ENCODE measurements at places on chromosomes 7 and 10.

GRCh38 chr10:61448841-61449600 lies 4.2 kb downstream of the TMEM26 start:
- no peak for DNase-seq

GRCh38 chr7:30989824-30990672 lies 26.3 kb downstream of the GHRHR start:
- no peak for DNase-seq

GRCh38 chr10:30436191-30436611 lies 2.2 kb downstream of the MAP3K8 start:
- no peak for DNase-seq

DNA sequence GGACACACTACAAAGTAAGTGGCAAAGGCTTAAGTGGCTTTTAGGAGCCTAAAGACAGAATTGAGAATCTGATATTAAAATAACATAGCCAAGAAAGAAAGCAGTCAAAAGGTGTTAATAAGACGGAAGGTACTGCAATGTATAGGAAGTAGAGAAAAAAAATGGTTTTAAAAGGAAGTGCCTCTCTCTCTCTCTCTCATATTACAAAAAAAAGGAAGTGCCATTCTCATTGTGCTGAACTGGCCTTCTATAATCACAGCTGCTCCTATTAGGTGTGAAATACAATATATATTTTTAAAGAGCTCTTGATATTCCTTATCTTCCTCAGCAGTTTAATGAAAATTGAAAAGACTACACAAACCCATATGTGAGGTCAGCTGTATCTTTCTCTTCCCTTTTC lies 199.4 kb upstream of the NPVF start:
- DNase-seq, result no peak

DNA sequence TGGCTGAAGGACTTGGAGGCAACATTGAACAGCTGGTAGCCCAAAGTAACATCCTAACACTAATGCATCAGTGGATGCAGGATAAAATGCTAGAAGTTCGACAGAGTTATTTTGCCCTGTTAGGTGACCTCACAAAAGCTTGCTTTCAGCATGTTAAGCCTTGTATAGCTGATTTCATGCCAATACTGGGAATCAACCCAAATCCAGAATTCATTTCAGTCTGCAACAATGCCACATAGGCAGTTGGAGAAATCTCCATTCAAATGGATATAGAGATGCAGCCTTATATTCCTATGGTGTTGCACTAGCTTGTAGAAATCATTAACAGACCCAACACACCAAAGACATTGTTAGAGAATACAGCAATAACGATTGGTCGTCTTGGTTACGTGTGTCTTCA lies 62.9 kb downstream of the CCSER2 start:
- DNase-seq, result no peak

DNA sequence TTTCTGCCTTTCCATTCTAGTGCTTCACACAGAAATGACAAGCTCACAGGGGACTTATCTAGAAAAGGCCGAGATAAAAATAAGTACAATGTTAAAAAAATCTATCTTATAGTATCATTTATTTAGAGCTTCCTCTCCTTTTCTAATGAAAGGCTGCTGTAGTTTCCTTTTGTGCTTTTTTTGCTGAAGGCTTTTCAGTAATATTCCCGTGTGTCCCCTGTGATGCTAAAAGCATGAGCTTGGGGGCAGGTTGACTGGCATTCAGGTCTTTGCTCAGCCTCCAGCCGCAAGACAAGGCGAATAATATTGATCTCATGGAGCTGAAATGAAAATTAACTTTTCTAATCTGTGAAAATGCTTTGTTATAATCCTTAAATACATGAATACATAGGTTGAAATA lies 143.0 kb downstream of the ST7 start:
- DNase-seq, result no peak

DNA sequence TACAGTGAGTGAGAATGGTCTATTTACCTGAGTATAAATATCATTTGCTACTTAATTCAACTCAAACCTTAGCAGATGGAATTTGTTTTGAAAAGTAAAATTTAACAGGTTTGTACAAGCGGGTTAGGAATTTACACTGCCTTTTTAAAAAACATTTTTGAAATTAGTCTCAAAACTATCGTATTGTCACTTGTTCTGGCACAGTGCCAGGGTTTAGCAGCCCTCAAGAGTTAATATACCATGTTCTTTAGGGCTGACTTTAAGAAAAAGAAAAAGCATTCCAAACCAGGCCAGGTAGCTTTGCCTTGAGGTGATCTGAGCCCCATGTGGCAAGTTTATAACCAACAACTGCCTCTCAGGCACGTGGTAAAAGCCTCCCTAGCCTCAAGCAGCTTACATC lies 17.8 kb downstream of the CCNJ start:
- DNase-seq, result no peak

- DNase-seq, result no peak
These were observed 230.0 kb downstream of the SNX13 start for GRCh38 chr7:17710312-17710711.

DNA sequence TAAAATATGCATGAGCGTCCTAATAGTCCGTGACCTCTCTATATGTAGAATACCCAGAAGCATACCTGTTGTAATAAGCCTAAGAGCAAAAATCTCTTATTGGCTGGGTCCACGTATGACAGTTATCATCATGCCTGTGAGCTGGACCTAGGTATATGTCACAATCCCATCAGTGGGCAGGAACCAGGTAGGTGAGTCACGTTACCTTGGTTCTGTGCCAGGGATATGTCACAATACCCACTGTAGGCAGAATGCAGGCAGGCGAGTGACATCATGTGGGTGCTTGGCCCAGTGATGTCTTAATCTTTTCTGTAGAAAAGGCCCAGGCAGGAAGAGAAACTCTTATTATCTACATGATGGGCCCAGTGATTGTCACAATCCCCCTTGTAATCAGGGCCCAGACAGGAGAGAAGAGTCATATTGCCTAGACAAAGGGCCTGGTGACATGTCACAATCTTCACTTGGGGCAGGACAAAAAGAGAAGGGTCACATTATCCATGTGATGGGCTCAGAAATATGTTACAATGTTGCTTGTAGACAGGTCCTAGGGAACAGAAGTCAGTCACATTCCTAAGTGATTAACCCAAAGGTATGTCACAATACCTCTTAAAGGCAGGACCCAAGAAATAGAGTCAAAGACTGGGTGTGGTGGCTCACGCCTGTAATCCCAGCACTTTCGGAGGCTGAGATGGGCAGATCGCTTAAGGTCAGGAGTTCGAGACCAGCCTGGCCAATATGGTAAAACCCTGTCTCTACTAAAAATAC lies 12.9 kb upstream of the ZNF736 start:
- DNase-seq, result no peak

- DNase-seq, result no peak
These were observed 29.3 kb upstream of the CROT start for GRCh38 chr7:87316097-87316700.

DNA sequence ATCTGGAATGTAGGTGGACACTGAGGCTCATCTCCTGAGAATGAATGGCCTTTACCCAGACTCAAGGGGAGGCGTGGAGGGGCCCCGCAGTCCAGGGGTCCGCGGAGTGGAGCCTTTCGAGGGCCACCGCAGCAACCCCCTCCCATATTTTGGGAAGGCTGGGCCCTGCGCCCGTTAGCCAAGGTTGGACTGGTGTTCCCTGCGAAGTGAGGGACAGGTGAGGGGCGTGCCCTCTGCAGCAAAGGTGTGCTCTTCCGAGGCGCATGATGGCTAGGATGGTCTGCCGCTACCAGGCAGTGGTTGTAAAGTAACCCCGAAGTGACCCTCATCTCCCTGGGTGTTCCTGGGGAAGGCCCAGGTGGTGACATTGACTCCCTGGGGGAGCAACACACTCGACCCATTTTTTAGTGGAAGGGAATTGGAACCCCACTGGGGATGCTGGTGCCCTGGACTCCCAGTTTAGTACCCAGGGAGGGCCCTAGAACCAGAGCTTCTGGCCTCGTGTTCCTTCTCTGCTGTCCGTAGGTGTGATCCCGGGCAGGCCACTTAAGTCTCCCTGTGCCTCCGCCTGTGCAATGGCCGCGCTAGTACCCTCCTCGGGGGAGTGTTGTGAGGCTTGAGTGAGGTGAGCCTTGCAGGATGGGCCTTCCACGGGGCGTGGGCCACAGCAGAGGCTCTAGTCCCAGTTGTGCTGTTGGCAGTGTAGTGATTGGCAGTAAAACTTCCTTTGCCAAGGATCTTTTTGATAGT lies 779 bp downstream of the FAM241B start:
- no peak for DNase-seq

DNA sequence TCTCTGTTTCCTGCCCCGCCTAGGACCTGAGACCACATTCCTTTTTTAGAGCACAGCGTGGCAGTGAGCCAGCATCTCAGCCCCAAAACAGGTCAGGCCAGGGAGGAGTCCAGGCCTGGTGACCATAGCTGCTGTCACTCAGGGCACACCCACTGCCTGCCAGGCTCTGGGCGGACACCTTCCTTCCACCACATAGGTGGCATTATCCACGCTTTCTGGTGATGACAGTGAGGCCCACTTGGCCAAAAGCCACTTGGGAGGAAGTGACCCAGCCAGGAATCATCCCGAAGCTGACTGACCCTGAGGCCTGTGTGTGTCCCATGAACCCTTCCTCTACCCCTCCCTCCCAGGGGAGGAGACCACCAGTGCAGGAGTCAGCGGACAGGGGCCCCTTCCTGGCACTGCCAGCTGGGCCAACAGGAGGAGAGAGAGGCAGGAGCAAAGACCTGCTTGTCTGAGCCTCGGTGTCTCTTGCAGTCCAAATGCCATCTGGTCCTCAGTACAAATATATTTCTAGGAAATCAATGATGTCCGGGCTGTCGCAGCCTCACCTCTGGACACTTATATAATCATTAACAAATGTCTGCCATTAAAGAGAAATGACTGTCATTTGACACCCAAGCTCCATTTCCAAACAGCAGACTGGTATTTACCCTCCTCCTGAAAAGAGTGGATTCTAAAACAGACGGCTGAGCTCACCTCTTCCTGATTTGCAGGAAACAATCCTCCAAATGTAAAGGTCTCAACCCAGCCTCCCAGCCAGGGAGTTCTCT lies 63.0 kb downstream of the ABRAXAS2 start:
- no peak for DNase-seq

- no peak for DNase-seq
These were observed 502.4 kb downstream of the GRID1 start for GRCh38 chr10:85864173-85864549.

DNA sequence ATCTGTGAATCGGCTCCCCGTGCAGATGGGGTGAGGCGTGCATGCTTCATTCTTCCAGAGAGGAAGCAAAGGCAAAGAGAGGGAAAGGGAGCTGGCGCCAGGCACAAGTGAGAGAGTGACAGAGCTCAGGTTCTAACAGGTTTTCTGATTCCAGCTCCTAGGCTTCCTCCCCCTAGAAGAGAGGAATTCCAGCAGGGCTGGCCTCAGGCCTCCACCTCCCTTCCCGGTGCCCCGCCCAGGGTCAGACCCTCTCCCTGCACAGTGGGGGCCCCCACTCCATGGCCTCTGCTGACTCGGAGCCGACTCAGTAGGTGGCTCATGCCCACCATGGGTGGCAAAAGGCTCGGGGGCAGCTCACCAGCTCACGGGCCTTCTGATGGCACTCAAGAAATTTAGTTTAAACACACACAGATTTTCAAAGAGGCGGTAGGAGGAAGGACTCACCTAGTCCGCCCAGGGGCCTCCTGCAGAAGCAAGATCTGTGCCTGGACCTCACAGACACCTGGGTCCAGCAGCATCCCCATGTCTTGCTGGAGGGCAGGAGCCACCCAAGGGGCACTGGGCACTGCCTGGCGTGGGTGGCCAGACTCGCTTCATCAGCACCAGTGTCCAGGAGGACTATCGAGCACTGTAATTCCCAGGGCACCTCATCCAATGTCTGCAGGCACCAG lies 183.5 kb downstream of the MAD1L1 start:
- DNase-seq, result no peak

DNA sequence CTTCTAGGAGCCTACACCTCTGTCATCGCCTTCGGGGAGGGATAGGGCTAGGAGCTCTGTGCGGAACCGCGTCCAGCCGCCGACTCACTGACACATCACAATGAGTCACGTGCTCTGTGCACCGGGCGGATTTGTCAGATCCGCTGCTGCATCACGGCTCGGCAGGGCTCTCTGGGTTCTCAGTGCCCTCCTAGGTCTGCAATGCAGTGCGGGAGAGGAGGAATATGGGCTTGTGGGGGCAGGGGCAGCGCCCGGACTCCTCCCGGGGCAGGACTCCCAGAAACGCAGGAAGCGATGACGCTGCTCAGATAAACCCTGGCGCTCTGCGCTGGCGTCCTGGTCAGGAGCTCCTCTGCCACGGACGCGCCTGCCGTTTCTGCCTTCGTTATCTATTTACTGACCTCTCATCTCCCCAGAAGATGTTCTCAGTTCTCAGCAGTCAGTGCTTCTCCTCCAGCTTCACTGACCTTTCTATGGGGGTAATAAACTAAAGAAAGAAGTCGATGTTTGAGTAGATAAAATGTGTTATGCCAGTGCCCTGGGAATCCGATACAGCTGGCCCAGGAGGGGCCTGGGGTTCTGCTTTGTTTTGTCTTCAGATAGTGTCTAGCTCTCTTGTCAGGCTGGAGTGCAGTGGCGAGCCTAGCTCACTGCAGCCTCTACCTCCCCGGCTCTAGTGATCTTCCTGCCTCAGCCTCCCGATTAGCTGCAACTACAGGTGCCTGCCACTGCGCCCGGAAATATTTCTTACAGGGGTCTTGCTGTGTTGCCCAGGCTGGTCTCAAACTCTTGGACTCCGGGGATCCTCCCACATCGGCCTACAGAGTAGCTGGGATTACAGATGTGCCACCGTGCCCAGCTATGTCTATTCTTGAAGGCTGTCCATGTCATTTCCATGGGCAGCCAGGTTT lies 22.8 kb upstream of the ITGB1 start:
- DNase-seq, result no peak

DNA sequence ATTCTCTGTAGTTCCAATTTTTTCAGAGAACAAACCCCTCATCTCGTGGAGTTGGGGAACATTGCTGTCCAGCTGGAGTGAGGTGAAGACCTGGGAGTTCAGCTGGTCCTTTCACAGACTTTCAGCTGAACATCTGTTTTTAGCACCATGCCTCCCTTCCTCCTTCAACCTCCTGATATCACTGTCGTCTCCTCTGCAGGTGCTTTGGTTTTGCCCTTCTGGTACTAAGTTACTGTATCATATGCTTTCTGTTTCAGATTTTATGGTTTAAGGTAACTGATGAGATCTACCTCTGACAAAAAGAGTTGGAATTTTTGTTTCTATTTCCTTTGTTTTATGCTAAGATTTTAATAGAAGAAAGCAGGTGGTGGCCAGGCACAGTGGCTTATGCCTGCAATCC lies 102.9 kb downstream of the ZNF438 start:
- DNase-seq, result no peak
